Activated B cell treated with CpG ODN at 0.5 μM for 24 hours (primary cell): ENCODE measurements at places on chromosomes 7 and 10. TPM values are rescaled to one million over a fixed set of nuclear protein-coding genes. Genes with fewer than 3 reads are reported as not detected.

The C10orf67 gene
- not detected in 2 replicates for total RNA-seq

The FHIP2A gene
- total RNA-seq = 16.5 and 20.2 TPM in 2 replicates

The EPHA1 gene
- total RNA-seq = not detected in 2 replicates

The ADAP1 gene
- total RNA-seq = 9.4 and 11.9 TPM in 2 replicates

The DDX56 gene
- total RNA-seq = 92.6 and 99.7 TPM in 2 replicates

The CRYGN gene
- not detected in 2 replicates for total RNA-seq

The ELN gene
- total RNA-seq = not detected in 2 replicates

The GARIN1A gene
- 1.2 and 1.4 TPM in 2 replicates for total RNA-seq

- no peak for DNase-seq
Observed at GRCh38 chr7:7169296-7169695, 13.0 kb upstream of the C1GALT1 start.

DNA sequence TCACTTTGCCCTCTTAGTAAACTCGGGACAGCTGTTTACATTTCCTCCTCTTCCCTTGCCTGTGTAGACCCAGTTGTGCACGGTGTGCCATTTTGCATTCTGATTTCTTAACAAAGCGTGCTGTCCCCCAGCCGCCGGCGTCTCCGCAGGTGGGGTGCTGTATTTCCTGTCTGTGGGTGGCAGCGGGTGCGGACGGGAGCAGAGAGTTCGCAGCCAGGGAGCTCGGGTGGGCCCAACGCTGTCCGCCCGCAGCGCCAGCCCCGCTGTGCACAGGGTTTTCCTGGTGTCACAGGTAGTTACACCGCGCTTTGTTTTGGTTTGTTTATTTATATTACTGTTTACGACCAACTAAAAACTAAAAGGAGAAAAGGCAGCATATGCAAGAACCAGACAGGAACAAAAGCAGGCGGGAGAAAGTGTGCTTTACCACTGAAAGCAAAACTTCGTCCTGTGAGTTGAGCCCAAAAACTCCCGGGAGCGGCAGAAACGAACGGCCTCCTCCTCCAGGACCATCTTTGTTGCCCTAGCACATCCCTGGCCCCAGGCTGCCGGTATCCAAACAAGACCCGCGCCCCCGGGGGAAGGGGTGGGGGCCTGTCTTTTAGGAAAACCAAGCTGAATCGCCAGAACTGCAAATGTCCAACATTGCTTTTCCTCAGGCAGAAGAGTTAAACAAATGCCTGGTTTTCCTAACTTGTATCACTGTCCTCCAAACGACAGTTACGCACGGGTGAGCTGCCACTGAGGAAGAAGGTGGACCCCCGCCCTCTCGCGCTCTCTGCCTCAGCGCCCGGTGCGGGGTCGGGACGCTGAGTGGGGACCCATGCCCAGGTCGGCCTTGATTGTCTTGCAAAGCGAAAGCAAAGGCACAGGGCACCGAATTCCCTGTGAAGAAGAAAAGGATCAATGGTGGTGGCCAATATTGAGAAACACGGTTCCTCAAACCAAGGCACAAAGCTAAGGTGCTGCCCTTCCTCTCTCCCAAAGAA, 45.9 kb upstream of the DRGX start:
- DNase-seq = no peak

GRCh38 chr7:815284-816216, 16.7 kb upstream of the SUN1 start:
- DNase-seq = peak; percentile 35

- no peak for DNase-seq
Observed at GRCh38 chr7:7190142-7190541, 7.8 kb downstream of the C1GALT1 start.

- DNase-seq = no peak
Observed at GRCh38 chr10:119199231-119199992, 8.0 kb upstream of the GRK5 start.

DNA sequence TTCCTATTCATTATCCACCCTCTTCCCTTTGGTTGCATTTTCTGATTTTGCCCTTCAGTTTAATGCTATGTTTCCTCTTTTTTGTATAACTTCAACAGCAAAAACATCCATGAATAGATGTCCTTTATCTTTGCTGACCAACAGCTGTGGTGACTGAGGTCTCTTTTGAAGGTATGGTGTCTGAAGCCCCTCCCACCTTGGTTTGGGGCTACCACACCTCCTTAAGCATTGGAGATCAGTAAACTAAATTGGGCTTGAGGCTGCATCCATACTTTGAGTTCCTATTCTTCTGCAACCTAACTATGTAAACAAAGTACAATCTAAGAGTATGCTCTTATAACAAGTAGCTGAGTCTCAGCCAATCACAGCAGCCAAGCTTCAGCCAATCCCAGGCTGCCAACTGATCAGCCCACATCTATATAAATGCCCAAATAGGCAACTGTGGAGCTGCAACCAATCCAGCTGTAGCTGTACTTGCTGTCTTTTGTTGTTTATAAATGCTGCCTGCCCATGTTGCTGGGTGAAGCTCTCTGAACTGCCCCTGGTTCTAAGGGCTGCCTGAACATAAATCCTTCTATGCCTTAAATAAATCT, 69.4 kb upstream of the PDLIM1 start:
- no peak for DNase-seq

- no peak for DNase-seq
Observed at GRCh38 chr10:113300617-113301016, 252.2 kb upstream of the HABP2 start.

DNA sequence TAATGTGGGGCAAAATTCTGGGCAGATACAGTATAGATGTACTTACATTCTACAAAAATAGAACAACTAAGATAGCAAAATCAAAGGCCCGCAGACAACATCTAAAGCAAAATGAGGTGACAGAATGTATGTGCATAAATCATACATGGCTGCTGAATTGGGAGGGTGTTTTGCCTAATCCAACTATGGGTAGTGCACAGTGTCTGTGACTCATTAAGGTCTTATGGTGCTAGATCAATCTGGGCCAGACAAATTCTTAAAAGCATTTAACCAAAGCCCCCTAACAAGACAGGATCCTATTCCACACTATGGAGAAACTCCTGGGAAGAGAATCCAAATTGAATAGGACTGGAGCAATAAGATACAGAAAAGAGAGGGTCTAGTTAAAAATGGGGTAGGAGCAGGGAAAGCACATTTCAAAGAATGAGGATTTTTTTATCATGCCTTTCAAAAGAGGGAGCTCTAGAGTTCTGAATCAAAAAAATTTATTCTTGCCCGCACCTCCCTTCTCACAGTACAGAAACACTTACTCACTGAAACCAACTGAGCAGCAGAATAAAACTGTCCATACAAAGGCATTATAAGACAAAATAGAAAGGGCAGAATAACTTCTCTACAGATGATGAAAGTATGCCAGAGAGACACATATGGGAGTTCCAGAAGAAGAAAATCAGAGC, 181.3 kb downstream of the RNLS start:
- no peak for DNase-seq

DNA sequence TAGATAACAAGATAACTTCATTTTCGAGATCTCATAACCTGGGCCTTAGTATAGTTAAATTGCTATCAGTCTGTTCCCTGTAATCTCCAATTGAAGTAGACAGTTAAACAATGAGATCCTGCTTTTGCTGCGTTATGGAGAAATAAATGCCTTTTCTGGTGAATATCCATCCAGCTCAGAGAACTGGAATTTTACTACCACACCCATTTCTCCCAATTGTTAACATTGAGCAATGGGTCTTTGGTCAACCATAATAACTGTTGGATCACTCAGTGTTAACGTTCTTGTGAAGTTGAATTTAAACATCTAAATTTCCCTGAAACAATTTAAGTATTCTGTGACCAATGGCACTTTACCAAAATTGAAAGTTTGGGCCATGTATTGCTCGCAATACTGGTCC, 3.0 kb downstream of the CALU start:
- no peak for DNase-seq

- no peak for DNase-seq
Observed at GRCh38 chr10:80491251-80492102, 37.4 kb downstream of the TSPAN14 start.

GRCh38 chr10:11098666-11099065, 81.0 kb downstream of the CELF2 start:
- no peak for DNase-seq

GRCh38 chr10:116787053-116787659, 44.8 kb upstream of the HSPA12A start:
- no peak for DNase-seq

DNA sequence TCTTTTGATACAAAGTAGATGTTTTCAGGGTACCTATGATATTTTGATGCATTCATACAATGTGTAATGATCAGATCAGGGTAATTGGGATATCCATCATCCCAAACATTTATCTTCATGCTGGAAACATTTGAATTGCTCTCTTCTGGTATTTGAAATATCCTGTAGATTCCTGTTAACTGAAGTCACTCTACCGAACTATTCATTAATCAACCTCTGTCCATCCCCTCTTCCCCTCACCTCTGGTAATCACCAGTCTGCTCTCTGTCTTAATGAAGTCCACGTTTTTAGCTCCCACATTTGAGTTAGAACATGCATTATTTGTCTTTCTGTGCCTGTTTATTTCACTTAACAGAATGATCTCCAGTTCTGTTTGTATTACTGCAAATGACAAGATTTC, 11.3 kb downstream of the MTG1 start:
- no peak for DNase-seq

DNA sequence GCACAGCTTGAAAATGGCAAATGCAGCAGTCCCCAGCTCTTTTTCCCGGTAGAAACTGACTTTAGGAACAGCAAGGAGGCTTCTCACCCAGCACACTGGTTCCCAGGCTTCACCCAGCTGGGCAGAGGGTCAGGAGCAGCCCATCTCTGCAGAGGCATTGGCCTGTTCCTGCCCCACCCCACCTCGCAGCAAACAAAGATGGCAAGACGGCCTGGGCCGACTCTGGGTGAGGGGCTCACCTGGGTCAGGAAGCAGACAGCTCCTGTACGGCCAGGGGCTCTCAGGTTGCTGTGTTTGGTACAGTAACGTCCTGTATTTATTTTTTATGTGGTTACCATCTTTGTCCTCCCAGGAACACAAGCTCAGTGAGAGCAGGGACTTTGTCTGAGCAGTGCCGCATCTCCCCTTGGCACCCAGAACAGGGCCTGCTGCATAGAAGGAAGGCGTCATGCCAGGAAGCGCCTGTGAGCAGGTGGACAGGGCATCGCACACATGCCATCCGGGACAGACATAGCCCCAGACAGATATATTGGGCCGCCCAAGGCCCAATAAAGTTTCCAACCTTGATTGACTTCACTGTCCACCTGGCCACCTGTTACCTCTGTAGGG, 585.0 kb upstream of the FOXK1 start:
- no peak for DNase-seq

- no peak for DNase-seq
Observed at GRCh38 chr7:15626041-15626440, 60.4 kb downstream of the MEOX2 start.

DNA sequence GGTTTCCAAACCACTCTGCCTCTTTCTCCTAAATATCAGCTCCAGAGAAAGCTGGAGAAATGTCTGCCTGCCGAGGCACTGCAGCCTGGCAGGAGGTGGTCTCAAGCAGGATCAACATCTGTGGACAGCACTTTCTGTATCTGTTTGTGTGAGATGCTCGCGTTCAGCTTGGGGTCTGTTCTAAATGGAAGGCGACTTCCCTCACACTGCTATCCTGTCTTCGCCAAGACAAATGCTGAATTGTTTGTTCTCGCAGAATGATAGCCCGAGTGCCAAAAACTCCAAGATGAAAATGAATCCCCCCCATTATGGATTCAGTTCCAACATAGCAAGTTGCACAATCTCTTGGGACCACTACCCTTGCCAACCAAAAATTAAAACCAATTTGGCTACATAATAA, 72.2 kb upstream of the PALS2 start:
- no peak for DNase-seq

DNA sequence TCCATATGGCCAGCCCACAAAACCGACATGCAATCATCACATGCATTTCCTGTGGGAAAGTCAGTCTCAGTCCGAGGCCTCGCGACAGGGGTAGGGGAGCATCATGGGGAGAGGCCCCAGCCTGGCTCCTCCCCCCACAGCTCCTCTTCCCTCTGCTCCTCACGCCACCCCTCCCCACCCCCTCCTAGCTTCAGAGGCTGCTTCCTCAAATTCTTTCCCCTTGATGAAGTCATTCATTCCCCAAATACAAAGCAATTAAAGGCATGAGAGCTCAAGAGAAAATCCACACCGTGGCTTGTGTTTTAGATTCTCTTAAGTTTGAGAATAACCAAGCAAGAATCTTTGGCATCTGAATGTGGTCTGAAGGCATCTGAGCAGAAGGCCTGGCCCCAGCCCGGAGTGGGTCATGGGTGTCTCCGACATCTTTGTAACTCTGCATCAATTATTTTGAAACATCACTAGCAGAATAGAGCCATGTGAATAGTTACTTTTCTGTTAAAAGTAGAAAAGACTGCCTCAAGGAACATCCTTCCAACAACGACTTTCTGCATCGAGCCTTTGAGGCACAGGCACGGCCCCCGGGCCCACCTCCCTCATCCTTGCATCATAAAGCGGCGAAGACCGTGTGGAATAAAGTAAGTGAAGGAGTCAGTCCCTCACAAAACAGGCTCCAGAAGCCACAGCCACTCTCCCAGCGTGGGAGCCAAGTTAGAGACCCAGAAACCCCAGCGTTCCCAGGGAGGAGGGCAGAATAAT, 90.9 kb downstream of the DIP2C start:
- DNase-seq = no peak

- DNase-seq = no peak
Observed at GRCh38 chr7:150935149-150935548, 43.0 kb downstream of the KCNH2 start.

DNA sequence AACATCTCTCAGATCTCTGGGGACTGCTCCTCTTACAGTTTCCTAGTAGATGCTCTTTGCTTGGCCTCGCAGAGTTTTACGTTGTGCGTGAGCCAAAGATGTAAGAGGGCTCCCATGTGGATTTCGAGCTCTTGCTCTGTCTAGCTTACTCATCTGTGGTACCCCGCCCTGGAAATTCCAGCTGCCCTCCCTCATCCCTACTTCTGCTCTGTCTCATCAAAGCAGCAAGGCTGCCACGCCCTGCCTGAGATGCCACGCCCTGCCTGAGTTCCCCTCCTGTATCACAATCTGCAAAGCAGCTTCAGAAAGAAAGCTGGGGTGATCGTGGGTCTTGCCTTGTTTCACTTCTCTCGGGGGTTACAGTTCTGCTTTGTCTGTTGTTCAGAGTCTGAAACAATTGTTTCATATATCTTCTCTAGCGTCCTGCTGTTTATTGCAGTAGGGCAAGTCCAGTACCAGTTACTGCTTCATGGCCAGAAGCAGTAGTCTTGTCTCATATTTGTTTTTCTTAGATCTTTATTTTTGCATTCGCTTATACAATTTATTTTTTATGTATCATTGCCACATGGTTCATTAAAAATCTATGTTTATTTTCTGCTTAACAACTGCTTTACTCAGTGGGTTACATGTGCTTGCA, 36.1 kb upstream of the CCNY start:
- DNase-seq = peak; percentile 27
